ENCODE measurements at places on chromosomes 3 and 15.

DNA sequence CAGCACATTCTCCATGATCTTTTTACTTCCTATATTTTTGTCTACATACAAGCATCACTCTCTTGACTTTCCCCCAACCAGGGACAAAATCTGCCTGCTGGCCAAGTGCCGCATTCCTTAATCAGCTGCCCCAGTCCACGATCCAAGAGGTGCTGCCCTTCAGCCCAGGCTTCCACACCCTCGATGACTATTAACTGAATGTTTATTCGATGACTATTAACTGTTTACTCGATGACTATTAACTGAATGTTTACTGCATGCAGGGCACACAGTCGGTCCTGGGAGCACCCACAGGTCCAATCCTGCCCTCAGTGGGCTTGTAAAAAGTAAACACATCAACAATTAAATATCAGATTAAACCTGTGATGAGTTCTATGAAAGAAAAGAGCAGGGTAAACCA, 256.9 kb downstream of the ARRDC4 start:
- no peak for DNase-seq

- DNase-seq, result no peak
Observed at GRCh38 chr15:58705105-58705504, 44.4 kb downstream of the ADAM10 start.

DNA sequence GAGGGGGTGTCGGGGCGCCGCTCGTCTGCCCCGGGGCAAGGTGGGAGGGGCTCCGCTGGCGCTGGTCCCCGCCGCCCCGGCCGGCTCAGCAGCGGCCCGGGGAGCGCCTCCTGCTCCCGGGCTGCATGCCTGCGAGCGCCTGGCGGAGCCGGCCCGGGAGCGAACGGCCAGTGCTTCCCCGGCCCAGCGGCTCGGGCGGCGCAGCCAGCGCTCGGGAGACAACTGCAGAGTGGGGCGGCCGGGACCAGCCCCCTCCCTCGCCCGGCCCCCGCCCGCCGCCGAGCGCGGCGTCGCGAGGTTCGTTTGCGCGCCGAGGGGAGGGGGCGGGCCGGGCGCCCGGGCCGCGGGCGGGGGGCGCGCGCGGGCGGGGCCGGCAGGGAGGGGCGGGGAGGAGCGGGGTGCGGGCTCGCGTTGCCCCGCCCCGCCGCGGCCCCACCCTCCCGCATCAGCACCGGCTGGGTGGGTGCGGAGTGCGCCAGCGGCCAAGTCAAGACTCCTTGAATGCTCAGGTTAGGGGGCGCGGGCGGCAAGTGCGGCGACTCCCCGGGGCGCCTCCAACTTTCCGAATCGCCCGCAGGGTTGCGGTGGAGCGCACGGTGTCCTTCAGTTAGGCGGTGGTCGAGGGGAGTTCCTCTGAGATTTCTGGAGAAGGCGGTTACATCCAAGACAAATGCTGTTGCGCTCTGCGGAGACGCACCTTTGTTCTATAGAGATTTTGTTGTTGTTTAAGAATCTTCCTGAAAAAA, at the start of gene RGMA:
Gene RGMA, minus strand, starts transcription at position 231 of the 746 bp plus-strand sequence. CDS start 279 bp downstream, outside the sequence.
- no peak for DNase-seq

GRCh38 chr3:46030626-46031025, 3.3 kb upstream of the XCR1 start:
- no peak for DNase-seq

DNA sequence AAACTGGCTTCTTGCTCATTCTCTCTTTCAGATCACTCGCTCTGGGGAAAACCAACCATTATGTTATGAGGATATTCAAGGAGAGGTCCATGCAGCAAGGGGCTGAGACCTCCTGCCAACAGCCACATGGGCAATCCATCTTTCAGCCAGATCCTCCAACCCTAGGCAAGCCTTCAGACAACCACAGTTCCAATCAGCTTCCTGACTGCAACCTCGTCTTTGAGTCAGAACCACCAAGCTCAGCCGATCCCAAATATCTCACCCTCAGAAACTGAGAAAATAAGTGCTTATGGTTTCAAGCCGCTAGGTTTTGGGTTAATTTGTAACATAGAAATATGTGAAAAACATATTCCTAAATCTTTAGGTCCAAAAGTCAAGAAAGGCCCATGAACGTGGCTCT, 10.3 kb downstream of the LDHAL6B start:
- no peak for DNase-seq

DNA sequence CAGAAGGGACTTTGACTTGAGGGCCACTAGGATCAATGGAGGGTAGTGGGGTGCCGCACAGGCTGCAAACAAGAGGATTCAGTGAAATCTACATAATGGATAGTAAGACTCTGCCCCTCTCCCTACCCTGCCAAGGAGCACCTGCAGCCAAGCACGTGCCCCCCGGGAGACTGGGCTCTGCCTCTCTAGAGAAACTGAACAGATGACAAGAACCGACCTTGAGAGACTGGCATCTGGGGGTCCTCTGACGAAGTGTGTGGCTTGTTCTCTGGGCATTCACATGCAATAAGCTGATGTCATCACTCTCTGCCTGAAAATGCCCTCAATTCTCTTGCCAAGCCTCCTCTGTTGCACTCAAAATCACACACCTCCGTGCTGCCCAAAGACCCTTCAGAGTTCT, 132.3 kb downstream of the FAM43A start:
- no peak for DNase-seq

- DNase-seq, result no peak
Observed at GRCh38 chr3:14600856-14601610, 50.5 kb upstream of the CCDC174 start.

GRCh38 chr3:171178714-171179113, 152.2 kb upstream of the SLC2A2 start:
- no peak for DNase-seq

DNA sequence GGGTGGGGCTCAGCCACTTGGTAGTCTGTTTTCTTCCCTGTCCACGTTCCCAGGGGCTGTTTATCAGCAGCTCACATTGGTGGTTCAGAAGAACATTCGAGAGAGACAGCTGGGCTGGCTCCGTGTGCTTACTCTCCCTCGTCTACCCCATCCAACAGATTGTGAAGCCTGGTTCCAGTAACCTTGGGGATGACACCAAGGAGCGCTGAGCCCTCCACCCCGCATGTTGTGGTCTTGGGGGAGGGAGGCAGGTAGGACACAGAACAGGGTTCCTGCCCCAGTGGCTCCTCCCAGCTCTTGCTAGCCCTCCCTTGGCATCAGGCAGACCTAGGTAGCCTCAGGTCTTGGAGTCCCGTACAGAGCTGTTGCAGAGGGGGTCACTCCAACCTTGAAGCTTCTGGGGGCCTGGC, 33.1 kb downstream of the KLF13 start:
- DNase-seq, result no peak

- no peak for DNase-seq
Observed at GRCh38 chr15:77810130-77810571, 177.4 kb upstream of the LINGO1 start.

DNA sequence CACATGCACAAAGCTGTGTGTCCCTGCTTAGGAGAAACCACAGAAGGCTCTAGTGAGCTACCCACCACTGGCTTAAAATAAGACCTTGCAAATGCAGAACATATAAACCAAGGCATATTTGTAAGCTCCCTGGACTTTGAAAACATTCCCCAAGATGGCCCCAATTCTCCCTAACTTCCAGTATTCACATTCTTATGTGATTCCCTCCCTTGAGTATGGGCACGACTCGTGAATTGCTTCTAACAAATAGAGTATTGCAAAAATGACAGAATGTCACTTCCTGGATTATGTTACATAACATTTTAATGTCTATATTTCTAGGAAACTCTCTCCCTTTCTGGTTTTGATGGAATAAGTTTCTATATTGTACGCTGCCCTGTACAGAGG, 131.8 kb upstream of the MCTP2 start:
- DNase-seq, result no peak

DNA sequence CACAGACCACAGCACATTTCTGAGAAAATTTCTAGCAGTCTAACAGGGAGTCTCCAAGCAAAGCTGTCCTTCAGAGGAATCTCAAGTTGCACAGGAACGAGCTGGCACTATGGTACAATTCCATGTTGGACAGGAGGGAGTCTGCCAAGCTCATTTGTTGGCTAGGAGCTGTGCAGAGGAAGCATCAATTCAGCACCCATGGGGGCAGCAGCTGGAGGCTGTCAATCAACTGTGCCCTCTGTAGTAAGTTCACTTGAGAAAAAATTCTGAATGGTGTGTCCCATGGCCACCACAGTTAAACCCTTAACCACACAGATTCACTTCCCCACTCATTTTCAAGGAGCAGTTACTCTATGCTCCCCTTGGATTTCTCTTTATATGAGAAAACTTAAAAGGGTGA, 298.5 kb upstream of the PPP2R3A start:
- DNase-seq, result no peak

GRCh38 chr3:101536266-101536665, 23.3 kb upstream of the SENP7 start:
- DNase-seq, result no peak

DNA sequence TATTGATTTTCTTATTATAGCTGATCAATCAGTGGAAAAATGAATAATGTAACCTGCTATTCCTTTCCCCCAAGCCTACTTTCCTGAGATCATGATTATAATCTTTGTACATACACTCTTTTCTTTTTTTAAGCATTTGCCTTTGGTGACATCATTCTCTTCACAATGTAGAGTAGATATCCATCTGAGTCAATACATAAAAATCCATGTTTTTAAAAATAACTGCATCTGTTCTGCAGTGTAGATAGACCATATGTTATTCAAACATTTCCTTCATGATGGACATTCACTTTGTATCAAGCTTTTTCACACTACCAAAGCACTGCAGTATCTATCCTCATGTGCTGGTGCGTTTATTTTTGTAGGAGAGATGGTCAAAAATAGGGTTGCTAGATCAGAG, 211.1 kb downstream of the PTPRG start:
- DNase-seq, result no peak

GRCh38 chr3:160477750-160478149, 28.2 kb upstream of the TRIM59 start:
- DNase-seq, result no peak

- DNase-seq, result no peak
Observed at GRCh38 chr15:48989170-48989569, 25.5 kb upstream of the SHC4 start.

- no peak for DNase-seq
Observed at GRCh38 chr15:45346381-45346780, 32.0 kb downstream of the GATM start.

- DNase-seq, result no peak
Observed at GRCh38 chr3:133963657-133964396, 65.9 kb downstream of the SLCO2A1 start.

GRCh38 chr3:34070831-34071585, 272.6 kb downstream of the PDCD6IP start:
- DNase-seq, result no peak

- no peak for DNase-seq
Observed at GRCh38 chr3:43892526-43892925, 201.8 kb downstream of the ABHD5 start.

DNA sequence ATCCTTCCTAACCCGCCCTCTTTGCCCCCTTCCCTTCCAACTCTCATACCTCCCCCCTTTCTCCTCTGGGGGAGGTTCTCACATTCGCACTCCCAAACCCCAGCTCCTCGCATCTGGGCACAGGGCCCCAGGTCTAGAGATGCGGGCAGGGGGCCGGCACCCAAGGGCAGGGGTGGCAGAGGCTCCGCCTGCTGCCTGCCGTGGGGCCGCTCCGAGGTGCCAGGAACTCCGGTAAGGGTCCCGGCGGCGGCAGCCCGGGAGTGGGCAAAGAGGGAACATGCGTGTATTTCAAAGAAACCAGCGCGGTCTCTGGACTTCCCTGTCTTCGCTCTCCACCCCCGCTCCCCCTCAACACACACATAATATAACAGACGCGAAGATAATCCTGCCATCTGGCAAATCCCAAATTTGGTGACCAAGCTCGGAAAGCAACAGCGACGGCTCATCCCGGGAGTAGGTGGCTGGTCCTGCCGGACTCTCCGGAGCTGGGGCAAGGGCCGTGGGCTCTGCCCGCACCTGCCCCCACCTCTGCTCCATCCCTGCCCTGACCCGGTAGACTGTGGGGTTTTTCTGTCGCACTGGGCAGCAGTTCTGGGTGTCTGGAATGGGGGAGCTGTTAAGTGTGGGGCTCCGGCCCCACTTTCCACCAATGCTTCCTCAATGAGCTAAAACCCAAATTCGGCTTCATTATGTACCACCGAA, 31.0 kb downstream of the NR2F2 start:
- DNase-seq, result no peak

GRCh38 chr3:139358841-139359562, 15.2 kb downstream of the MRPS22 start:
- DNase-seq, result no peak

GRCh38 chr15:45732662-45733061, 97.8 kb downstream of the SQOR start:
- DNase-seq, result no peak

DNA sequence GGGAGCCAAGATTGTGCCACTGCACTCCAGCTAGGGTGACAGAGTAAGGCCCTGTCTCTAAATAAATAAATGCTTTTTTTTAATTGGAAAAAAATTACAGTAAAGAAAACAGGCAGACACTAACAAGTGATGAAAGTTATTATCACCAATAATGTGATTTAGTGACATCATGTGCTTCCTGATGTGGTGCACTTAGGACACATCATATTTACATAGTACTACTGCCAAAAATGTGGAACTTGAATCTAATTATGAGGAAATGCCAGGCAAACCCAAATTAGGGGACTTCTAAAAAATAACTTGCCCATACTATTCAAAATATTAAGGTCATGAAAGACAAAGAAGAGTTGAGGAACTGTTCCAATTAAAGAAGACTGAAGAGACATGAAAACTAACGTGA, 30.8 kb downstream of the MAP4 start:
- DNase-seq, result no peak

DNA sequence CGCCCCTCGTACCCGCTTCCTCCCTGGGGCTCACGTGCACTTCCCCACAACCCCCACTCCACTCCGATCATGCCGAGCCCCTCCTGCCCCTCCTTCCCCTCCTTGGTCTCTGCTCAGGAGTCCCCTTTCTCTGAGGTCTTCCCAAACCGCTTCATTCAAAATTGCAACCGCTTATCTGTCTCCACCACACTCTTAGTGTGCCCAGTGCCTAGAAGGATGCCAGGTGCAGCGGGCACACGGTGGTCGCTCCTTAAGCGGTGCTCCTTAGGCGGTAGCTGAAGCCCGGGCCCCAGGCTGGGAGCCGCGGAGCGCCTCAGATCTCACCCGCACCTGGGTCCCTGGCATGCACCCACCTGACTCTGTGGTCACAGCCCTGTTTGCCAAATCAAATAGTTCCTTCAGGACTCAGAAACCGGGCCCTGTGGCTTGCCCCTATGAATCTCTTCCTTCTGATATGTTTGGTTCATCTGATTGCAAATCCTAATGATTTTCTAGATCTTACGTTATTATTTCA, 524.5 kb downstream of the OCA2 start:
- no peak for DNase-seq

DNA sequence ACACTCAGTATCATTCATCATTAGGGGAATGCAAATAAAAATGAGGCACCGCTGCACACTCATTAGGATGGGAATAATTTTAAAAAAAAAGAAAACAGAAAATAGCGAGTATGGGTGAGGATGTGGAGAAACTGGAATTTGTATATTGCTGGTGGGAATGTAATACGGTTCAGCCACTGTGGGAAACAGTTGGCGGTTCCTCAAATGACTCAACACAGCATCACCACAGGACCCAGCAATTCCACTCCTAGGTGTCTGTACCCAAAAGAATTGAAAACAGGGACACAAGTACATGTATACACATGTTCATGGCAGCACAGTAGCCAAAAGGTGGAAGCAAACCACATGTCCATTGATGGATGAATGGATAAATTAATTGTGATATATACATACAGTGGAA, 35.2 kb upstream of the RFTN1 start:
- DNase-seq, result no peak

- DNase-seq, result no peak
Observed at GRCh38 chr3:124934577-124934976, at the start of gene MUC13. MUC13 (minus strand) TSS chr3:124934751; CDS start chr3:124934712, 39 bp downstream.

- no peak for DNase-seq
Observed at GRCh38 chr3:122066331-122067213, 11.4 kb downstream of the CD86 start.
